ENCODE measurements at places on chromosomes 7 and 10.

GRCh38 chr7:125399408-125399807, 469.8 kb upstream of the POT1 start:
- no peak for DNase-seq

- no peak for DNase-seq
Observed at GRCh38 chr10:79313911-79314439, 33.3 kb upstream of the PPIF start.

DNA sequence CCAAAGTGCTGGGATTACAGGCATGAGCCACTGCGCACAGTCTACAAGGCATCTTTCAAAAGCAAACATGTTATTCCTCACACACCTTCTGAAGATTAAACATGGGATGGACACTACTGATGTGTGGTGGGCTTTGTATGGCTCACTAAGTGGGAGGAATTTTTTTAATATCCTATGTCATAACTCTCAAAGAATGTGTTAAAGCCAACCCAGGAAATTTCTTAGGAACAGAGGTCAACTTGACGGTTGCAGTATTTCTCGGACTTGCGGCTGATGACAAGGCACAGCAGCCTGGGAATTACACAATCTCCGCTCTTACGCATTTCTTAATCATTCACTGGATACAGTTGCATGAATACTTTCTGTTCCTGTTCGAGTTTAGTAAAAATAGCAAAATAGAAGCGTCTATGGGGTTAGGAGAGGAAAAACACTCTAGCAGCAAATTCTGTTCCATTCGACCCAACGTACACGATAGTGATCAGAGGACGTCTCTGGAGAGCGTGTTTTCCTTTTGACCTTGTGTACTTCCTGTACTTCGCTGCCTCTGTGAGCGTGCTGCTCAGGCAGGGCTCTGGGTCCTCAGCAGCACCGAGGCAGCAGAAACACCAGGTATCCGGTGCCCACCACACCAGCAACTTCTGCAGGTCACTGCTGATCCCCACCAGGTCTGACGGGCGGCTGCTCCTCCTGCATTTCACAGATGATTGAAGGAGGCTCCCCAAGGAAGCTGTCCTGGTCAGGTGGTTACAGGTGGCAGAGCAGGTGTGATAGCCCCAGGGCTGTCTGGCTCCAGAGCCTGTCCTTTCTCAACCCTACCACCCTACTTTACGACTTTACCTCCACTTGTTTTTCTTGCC, 26.4 kb upstream of the SRGN start:
- DNase-seq = peak; percentile 32

GRCh38 chr7:157079116-157079515, 59.6 kb upstream of the UBE3C start:
- DNase-seq = no peak

DNA sequence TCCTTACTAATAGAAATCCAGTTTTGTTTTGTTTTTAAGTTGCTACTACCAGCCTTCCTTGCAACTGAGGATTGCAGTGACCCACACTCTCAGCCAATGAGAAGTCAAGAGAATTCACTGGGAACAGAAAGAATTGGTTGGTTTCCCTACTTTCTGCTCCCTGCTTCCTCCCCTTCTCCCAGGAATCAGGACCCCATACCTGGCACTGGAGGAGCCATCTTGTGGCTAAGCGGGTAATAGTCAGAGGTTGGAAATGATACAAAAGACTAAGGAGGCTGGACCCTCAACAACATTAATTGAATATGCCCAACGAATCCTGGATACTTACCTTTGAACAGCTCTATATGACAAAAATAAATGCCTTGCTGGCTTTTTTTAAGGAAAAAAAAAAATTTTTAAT, 6.3 kb downstream of the TMEM176A start:
- DNase-seq = no peak

- peak; percentile 35 for DNase-seq
Observed at GRCh38 chr10:62727934-62728333, 76.6 kb upstream of the ADO start.

DNA sequence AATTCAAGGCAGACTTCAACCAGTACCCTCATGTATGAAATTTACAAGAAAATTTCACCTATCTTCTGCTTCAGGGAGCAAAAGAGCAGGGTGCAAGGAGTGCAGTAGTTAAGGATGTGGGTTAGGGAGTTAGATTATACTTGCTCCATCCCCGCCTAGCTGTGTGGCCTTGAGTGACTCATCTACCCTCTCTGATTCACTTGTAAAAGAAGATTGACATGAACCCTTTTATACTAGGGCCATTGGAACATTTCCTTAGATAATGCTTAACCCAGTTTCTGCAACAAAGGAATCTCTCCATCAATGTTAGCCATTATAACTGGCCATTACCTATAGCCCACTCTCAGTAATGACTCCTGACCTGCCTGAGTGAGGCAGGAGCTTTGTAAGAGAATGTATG, 10.2 kb upstream of the HSPA12A start:
- DNase-seq = no peak

- DNase-seq = no peak
Observed at GRCh38 chr7:94580601-94581000, 71.0 kb downstream of the CASD1 start.

GRCh38 chr10:42801135-42801534, 18.5 kb downstream of the BMS1 start:
- DNase-seq = no peak

DNA sequence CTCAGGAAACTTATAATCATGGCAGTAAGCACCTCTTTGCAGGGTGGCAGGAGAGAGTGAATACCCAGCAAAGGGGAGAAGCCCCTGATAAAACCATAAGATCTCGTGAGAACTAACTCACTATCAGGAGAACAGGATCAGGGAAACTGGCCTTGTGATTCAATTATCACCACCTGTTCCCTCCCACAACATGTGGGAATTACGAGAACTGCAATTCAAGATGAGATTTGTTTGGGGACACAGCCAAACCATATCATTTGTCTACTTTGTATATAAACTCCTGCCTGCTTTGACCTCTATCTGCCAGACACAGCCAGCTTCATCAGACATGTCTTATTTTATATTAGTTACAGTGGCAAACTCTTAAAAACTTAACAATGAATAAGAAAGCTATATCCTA, 50.4 kb downstream of the ARMC3 start:
- no peak for DNase-seq

- no peak for DNase-seq
Observed at GRCh38 chr7:101164071-101164840, 1.1 kb downstream of the VGF start.

DNA sequence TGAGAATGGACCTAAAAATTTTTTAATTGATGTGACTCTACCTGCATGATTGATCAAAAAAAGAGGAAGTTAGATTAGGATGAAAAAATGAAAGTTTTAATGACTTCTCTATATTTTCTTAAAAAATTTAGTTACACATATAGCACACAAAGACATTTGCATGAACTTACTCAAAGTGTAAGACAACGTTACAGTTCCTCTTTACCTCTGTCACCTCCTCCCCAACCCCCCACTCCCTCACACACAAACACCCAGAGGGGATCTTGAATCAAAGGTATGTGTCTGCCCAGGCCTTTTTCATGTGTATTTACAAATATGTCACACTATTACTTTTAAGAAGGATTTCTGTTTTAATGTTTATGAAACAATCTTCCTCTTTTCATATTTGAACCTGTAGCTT, 20.6 kb upstream of the CDCA7L start:
- no peak for DNase-seq

- DNase-seq = no peak
Observed at GRCh38 chr7:150871601-150872000, 19.3 kb downstream of the AOC1 start.

DNA sequence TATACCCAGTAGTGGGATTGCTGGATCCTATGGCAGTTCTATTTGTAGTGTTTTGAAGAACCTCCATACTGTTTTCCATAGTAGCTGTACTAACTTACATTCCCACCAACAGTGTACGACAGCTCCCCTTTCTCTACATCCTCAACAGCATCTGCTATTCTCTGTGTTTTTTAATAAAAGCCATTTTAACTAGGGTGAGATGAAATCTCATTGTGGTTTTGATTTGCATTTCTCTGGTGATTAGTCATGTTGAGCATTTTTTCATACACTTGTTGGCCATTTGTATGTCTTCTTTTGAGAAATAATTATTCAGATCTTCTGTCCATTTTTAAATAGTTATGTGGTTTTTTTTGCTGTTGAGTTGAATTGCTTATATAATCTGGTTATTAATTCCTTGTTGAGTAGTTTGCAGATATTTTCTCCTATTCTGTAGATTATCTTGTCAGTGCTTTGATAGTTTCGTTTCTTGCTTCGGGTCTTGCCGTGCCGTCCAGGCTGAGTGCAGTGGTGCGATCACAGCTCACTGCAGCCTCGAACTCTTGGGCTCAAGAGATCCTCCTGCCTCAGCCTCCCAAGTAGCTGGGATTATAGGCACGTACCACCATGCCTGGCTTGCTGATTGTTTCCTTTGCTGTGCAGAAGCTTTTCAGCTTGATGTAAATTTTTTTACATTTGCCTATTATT, 12.0 kb downstream of the MTG1 start:
- DNase-seq = peak; percentile 49

DNA sequence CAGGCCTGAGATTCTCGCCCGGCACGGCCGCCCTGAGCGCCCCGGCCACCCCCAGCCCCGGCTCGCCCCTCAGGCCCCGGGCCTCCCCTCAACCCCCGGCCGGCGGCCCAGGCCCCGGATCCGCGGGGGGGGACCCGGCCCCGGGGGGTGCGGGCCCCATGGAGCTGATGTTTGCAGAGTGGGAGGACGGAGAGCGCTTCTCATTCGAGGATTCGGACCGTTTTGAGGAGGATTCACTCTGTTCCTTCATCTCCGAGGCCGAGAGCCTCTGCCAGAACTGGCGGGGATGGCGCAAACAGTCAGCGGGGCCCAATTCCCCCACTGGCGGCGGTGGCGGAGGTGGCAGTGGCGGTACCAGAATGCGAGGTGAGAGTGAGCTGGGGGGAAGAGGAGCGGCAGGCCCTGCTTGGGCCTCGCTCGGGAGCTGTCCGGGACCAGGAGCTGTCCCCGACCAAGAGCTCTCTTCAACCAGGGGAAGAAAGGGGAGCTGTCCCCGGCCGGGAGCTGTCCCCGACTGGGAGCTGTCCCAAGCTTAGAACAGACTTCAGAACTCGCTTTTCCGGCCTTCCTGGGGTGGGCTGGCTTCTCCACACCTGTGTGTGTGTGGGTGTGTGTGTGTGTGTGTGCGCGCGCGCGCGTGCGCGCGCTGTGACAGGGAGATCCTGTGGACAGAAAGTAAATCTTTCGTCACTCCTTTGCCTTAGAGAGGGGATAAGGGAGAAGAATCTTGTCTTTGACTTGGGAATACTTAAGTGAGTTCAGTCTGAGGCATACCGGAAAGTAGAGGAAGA, 510 bp downstream of the ZSWIM8 start:
- peak; percentile 66 for DNase-seq

GRCh38 chr7:75953931-75954330, 39.0 kb downstream of the POR start:
- DNase-seq = no peak

DNA sequence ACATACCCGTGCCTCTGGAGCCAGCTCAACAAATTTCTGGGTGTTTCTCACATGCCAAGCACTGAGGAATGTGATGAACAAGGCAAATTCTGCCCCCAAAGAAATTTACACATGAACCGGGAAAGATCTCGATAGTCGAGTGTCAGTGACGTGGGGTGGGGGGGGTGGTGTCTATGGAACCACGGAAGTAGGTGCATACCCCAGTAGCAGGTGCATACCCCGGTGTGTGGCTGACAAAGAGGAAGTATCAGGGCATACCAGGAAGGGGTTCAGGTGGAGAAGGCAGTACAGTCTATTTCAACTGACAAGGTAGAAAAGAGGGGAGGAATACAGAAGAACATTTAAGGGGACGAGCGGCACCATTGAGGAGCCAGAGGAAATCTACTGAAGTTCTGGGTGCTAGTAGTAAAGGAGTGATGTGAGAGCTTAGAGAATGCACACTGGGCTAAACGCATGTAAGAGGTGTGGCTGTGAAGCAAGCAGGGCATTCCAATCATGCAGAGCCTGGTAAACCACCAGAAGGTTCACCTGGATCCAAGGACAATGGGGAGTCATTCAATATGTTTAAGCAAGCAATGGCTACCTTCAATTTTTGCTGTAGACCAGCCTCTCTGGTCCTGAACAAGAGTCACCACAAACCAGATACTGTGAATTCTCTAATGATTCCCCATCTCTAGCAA, 6.2 kb downstream of the CCDC6 start:
- no peak for DNase-seq

DNA sequence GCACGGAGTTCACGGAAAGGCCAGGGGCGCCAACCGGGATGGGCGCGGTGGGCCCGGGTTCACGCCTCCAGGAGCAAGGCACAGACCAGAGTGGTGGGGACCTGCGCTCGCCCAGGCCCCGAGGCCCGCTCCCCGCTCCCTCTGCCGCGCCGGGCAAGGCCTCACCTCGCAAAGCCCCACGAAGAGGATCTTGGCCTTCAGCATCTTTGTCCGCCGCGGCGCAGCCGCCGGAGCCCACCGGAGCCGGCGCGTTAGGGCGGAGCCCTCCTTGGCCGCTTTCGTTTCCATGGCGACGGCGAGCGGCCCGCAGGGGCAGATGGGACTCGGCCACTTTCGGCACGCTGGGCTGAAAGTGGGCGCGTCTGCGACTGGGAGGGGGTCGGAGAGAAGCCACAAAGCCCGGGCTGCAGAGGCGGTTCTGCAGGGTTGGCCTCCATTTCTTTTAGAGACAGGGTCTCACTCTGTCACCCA, 944.4 kb upstream of the ZNF722 start:
- no peak for DNase-seq

DNA sequence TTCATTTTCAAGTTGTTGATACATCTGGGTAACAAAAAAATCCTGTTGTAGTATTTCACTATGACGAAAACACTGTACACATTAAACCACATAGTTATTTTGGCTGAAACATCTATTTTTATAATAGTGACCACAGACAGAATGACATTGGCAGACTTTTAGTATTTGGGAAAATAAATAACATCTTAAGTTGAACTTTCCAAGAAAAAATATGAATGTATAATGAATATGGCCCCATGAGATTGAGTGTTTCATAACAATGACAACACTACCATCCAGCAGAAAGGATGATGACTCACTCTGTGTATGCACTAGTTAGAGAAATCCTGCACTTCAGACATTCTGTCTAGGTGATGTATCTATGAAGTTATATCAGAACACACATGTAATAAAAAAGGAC, 118.1 kb downstream of the SEMA3D start:
- DNase-seq = no peak

DNA sequence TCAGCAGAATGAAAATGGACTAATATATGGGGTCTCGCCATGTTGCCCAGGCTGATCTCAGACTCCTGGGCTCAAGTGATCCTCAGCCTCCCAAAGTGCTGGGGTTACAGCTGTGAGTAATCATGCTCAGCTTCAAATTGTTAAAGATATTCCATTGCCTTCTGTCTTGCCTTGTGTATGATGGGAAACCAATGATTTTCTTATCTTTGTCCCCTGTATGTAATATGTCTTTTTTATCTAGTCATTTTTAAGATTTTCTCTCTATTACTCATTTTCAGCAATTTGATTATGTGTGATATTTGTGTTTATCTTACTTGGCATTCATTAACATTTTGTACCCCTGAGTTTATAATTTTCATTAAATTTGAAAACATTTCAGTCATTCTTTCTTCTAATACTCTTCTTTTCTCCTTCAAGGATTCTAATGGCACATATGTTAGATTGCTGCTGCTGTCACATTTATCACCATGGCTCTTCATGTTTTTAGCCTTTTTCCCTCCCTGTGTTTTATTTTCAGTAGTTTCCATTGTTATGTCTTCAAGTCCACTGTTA, 12.6 kb downstream of the LYZL1 start:
- DNase-seq = no peak

- DNase-seq = no peak
Observed at GRCh38 chr10:37855636-37856035, 1.8 kb downstream of the ZNF248 start.

- DNase-seq = no peak
Observed at GRCh38 chr10:111098679-111099437, 22.0 kb downstream of the ADRA2A start.

GRCh38 chr7:130273081-130273932, 6.6 kb downstream of the CPA2 start:
- no peak for DNase-seq
